Common myeloid progenitor, CD34-positive (primary cell): ENCODE measurements at places on chromosomes 16 and 17.
A peak's percentile ranks its signal among the peaks of the same experiment; 100 is the strongest.

- DNase-seq, result peak; percentile 58
These were observed 35.8 kb downstream of the CPPED1 start for GRCh38 chr16:12767897-12768296.

DNA sequence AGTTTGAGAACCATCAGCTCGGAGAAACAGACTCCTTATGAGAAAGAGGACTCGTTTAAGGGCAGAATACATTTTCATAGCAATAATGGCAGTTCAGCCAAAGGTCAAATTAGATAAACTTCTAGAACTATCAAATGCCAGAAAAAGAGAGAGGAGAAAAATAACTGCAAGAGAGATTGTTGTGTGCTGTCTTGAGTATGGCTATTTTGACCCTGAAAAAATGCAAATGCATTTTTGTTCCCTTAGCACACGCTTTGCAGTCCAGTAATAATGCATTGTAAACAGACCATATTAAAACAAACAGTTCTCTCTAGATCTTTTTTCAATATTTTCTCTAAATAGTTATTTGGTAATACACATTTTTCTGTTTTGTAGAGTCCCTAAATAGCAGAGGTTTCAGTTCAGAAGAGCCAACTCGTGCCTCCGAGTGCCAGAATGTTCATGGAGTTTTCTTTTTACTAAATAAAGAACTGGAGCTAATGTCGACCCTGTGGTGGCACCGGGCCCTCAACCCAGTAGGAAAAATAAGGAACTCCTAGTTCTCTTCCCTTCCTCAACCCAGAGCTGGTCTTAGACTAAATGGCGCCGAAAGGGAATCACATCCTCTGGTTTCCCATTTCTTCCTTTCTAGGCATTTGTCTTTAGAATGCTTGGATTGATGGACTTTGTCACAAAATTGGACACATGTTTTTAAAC is 298.0 kb downstream of the MAP2K4 start:
- DNase-seq, result no peak

DNA sequence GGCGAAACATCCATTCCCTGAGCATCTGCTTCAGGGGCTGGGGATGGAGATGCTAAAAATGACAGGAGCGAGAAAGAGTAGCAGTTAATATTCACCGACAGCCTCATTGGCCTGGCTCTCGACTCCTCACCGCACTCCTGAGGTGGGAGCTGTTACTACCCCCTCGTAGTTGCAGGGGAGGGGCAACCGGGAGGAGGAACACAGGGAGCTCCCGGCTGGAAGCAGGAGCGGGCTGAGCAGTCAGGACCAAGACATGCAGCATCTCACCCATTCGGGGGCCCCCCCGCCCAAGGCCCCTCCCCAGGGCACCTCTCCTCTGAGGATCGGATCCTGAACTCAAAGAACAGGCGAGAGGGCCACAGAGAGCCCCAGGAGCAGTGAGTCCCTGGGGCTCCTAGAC is 4.5 kb upstream of the ACSF3 start:
- DNase-seq, result no peak

- DNase-seq, result no peak
These were observed 76.5 kb upstream of the GSE1 start for GRCh38 chr16:85536411-85537330.

DNA sequence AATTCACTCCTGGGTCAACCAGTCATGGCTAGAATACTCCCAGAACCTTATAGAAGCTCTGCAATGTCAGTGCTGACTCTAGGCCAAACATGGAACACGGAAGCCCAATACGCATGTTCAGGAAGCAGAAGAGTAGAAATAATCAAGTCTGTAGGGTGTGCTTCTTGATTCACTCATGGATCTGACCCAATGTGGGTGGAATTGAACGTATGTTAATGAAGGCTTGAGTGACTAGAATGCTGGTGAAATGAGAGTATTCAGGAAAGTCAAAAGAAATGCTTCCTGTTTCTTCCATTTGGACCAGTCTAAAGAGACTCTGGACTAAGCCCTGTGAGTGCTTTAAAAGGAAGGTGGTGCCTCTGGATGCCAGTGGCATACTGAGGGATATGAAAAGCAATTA is 395.0 kb downstream of the CDH13 start:
- no peak for DNase-seq

GRCh38 chr16:18792836-18793433 is 2.8 kb upstream of the RPS15A start:
- no peak for DNase-seq

DNA sequence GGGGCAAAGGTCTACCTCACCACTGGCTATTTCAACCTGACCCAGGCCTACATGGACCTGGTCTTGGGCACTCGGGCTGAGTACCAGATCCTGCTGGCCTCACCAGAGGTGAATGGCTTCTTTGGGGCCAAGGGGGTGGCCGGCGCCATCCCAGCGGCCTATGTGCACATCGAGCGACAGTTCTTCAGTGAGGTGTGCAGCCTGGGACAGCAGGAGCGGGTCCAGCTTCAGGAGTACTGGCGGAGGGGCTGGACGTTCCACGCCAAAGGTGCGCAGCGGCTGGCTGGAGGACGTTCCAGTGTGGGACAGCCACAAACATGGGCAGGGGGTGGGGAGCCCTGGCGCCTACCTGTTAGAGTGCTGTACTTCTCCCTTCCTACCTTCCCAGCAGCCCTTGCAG is 25.4 kb downstream of the PGS1 start:
- no peak for DNase-seq

GRCh38 chr16:22805326-22805725 is 8.6 kb upstream of the HS3ST2 start:
- DNase-seq, result no peak

GRCh38 chr16:83338138-83338537 is 469.6 kb upstream of the HSBP1 start:
- DNase-seq, result no peak

DNA sequence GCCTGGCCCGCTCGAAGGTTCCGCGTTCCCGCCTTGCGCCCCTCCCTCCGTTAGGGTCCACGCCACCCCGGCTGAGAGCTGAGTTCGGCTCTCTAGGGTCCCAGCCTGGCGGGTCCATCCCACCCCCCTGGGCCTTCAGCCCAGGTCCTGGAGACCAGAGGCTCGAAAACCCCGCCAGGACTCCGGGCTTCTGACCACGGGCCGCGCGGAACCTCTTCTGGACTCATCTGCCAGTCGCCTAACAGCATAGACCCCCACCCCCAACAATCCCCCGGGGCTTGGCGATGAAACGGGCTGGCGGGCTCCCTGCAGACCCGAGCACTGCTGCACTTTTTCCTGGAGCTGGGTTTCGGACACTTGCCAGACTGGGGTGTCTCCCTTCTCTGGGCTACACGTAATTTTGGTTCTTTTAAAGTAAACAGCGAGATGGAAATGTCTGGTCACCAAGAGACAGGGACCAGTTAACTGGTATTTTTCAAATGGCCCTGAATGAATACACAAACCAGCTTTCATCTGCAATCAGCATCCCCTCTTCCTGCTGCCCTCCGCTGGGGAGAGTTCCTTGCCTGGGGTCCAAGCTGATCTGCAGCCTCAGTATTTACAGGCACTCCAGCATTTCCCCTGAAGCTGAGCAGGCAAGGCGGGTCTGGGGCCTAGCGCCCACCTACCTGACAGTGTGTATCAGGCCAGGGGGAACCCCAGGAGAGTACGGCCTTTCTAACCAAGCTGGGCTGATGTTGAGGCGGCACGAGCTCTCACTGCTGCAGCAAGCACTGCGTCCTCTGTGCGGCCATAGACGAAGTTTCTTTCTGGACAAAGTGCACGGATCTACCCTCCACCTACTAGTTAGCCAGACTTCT is 639 bp upstream of the TRIM65 start:
- DNase-seq, result no peak
